ENCODE measurements at places on chromosomes 7 and 10.

DNA sequence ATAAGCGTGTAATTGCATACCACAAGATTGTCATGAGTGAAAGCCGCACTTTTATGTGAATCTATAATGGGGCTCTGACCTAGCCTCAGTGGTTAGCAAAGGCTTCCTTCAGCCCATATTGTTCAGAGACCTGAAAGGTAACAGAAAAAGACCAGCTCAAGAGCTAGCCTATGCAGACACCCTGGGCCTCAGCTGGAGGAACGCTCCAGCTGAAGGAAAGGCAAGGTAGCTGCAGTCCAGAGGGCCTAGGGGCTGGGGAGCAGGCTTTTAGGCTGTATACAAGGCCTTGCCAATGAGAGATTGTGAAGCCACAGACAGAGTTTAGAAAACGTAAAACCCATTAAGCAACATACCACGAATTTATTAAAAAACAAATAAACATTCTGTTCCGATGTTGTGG lies 246.6 kb upstream of the GHITM start:
- DNase-seq = no peak

DNA sequence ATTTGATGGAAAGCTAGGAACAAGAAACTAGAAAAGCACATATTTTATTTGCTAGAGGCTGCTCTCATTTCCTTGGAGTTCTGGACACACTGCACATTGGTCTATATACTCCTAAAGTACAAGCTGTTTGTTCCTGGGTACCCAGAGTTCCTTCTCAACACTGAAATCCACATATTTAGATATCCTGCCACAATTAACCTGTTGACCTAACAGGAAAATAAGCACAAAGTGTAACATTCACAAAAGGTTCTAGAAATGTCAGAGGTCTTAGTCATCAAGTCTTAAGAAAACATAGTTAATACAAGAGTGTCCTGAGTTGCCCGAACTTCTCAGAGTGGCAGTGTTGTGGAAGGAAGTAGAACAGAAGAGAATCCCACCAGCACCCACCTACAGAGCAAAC lies 115.6 kb downstream of the ELMO1 start:
- no peak for DNase-seq

GRCh38 chr7:24283897-24284698 lies at the start of gene NPY:
NPY (plus strand) TSS chr7:24284190; CDS start chr7:24285241, 1,051 bp downstream.
- DNase-seq = peak; percentile 53

GRCh38 chr7:38069052-38069451 lies 109.0 kb upstream of the STARD3NL start:
- no peak for DNase-seq

DNA sequence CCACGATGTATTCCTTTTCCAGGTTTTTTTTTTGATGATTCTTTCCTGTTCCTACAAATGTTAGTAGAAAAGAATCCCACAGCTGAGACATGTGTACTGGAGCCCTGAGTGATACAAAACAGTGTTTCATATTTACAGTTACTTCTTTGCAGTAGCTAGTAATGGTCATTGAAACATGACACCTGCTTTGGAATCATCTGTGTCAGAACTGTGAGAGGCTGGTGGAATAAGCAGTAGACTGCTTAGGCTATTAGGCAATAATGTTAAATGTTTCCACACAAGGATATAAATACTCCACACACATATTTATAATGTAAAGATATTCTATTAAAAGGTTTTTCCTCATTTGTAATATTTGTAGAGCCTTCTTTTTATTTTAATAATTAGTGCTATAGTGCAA lies 394.0 kb downstream of the THSD7A start:
- DNase-seq = no peak

GRCh38 chr7:69907720-69908119 lies 309.4 kb downstream of the AUTS2 start:
- DNase-seq = no peak

DNA sequence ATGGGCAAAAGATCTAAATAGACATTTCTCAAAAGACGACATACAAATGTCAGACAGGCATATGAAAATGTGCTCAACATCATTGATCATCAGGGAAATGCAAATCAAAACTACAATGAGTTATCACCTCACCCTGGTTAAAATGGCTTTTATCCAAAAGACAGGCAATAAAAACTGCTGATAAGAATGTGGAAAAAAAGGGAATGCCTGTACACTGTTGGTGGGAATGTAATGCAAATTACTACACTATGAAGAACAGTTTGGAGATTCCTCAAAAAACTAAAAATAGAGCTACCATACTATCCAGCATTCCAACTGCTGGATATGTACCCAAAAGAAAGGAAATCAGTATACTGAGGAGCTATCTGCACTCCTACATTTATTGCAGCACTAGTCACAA lies 18.0 kb downstream of the GSDME start:
- DNase-seq = no peak

DNA sequence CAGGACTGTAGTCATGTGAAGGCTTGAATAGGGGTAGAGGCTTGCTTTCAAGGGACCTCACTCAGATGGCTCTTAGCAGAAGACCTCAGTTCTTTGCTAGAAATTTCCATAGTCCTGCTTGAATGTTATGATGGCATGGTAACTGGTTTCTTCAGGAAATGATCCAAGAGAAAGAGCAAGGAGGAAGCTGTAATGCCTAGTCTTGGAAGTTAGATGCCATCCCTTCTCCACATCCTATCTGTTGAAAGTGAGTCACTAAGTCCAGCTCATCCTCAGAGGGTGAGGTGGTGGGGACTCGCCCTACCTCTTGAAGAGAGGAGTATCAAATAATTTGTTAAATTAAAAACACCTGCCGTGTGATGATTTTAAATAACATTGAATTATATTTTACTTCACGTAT lies 4.6 kb downstream of the MGAM start:
- DNase-seq = no peak

- no peak for DNase-seq
Observed at GRCh38 chr10:4586776-4587175, 239.2 kb upstream of the AKR1E2 start.

DNA sequence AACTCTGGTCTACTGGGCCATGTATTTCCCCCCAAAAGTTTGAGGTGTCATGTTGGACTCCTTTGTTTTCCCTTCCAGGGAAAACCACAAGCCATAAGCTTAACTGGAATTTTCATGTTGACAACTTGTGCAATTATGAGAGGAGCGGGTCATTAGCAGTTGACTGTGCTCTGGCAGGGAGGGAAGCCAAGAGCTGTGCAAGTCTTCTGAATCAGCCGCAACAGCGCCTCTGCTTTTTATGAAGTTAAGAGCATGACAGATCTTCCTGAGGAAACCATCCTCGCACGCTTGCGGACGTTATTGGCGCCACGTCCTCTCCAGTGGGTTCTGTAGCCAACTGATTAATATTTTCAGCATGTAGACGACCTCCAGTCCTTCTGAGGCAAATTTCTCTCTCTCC lies 148.7 kb upstream of the MKI67 start:
- DNase-seq = no peak
